ENCODE measurements at places on chromosomes 7 and 10. TPM values are rescaled to one million over a fixed set of nuclear protein-coding genes. Genes with fewer than 3 reads are reported as not detected.
A peak's percentile ranks its signal among the peaks of the same experiment; 100 is the strongest.

DNA sequence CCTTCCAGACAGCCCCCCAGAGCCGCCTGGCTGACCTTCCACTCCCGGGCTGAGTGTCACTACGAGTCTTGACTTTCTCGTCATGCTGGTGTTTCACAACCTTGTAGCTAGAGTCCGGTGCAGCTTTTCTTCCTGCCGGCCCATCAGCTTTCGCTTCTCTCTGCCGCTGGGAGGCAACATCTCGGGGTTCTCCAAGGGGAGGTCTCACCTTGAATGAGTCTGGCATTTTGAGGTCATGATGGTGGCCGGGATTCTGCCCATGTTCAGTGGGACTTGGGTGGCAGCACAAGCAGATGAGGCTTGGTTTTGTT, 285.2 kb downstream of the CAMK1D start:
- DNase-seq, result no peak

The SLC16A9 gene
- polyA plus RNA-seq, result 32.7 TPM

The CUZD1 gene
- polyA plus RNA-seq, result 1.9 TPM

GRCh38 chr7:22146961-22147512, 201.3 kb upstream of the CDCA7L start:
- peak; percentile 17 for DNase-seq

The PIP gene
- polyA plus RNA-seq, result not detected

DNA sequence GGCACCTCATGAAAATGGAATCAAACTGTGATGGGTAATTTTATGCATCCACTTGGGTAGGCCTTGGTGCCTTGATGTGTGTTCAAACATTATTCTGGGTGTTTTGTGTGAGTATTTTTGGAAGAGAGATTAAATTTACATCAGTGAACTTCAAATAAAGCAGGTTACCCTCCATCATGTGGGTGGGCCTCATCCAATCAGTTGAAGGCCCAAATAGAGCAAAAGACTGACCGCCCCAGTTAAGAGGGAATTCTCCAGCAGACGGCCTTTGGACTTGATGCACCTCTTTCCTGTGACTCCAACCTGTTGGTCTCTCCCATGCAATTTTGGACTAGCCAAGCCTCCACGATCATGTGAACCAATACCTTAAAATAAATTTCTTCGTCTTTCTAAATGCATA, 97.7 kb upstream of the DPP6 start:
- no peak for DNase-seq

The MMP21 gene
- polyA plus RNA-seq, result 0.49 TPM

The UCN3 gene
- 2.2 TPM for polyA plus RNA-seq

The CALML3 gene
- polyA plus RNA-seq, result not detected

GRCh38 chr10:102131286-102132170, 1.3 kb upstream of the PPRC1 start:
- no peak for DNase-seq

GRCh38 chr7:141013345-141013715, 1.4 kb downstream of the MRPS33 start:
- DNase-seq, result no peak

The LIPM gene
- not detected for polyA plus RNA-seq

- no peak for DNase-seq
Measured at GRCh38 chr7:112272921-112273561, 66.5 kb downstream of the ZNF277 start.

DNA sequence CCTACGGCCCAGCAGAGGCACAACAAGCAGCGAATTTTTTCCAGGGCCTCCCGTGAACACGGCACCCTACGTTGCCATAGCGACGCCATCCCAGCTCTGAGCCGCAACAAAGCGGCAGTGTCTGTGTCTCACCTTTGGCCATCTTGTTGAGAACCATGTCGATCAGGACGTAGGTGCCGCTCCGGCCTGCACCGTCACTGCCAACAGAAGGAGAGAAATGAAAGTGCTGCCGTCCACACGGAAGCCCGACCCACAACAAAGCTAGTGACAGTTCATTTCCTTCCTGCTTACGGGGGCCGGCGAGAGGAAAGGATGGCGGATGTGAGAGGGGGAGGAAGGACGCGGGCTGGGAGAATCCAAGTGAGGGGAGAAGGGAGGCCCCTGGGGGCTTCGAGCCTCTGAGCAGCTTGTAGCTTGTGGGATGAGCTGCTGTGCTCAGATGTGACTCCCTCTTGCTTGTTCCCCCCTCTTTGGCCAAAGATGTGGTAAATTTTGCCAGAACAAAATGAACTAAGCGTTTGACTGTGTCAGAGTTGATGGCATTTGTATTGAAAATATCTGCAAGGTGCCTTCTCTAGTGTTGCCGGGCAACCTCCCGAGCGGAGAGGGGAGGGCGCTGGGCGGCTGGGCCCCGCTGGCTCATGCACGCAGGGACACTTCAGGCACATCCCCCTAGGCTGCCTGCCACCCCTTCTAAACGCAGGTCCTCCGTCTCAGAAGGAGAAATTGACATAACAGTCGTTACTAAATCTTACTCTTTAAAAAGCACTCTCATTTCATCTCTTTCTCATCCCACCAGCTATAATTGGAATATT, 232.2 kb downstream of the DNAJB6 start:
- DNase-seq, result peak; percentile 45

The XRCC2 gene
- polyA plus RNA-seq, result 9.0 TPM

Measured in left renal pelvis (tissue), 4 donors.